Ascending aorta (tissue), 2 donors: ENCODE measurements at places on chromosomes 1 and 21. TPM values are rescaled to one million over a fixed set of nuclear protein-coding genes. Genes with fewer than 3 reads are reported as not detected.

C8B gene
- total RNA-seq = 347 TPM

CRTC2 gene
- 10.1 TPM for total RNA-seq

KISS1 gene
- total RNA-seq = not detected

C1orf87 gene
- not detected for total RNA-seq

FH gene
- total RNA-seq = 29.9 TPM

FAM131C gene
- 0.21 TPM for total RNA-seq

PIK3R3 gene
- 33.1 TPM for total RNA-seq

UBL4B gene
- not detected for total RNA-seq

CYP4Z1 gene
- total RNA-seq = 4.8 TPM

DHRS3 gene
- total RNA-seq = 39.4 TPM

CAMTA1 gene
- 53.3 TPM for total RNA-seq

SERTAD4 gene
- 4.0 TPM for total RNA-seq

HCRTR1 gene
- not detected for total RNA-seq

ELAVL4 gene
- not detected for total RNA-seq

C1orf115 gene
- 18.4 TPM for total RNA-seq

CTBS gene
- total RNA-seq = 14.5 TPM

SPRR2B gene
- not detected for total RNA-seq

ABCG1 gene
- total RNA-seq = 39.5 TPM

ITLN2 gene
- not detected for total RNA-seq

PLEKHN1 gene
- total RNA-seq = not detected

CFAP45 gene
- total RNA-seq = not detected
